ENCODE measurements at places on chromosomes 5 and 9.

GRCh38 chr9:126548312-126548711 is 65.4 kb upstream of the LMX1B start:
- no peak overlapping the region for H3K4me3 ChIP-seq
- DNase-seq = peak; percentile 64
- H3K27ac ChIP-seq = no peak overlapping the region
- no peaks in the 10 kb centered on the region for H3K27me3 ChIP-seq

GRCh38 chr5:5295351-5295750 is 127.1 kb upstream of the ICE1 start:
- H3K36me3 ChIP-seq = no peaks in the 10 kb centered on the region
- DNase-seq = no peak
- no peaks in the 10 kb centered on the region for H3K27me3 ChIP-seq
- H3K4me1 ChIP-seq = peaks cover 17% of the 10 kb centered on the region
- H3K27ac ChIP-seq = no peak overlapping the region

- H3K36me3 ChIP-seq = no peaks in the 10 kb centered on the region
- peak overlapping the region; percentile 50 for H3K27ac ChIP-seq
- H3K4me1 ChIP-seq = peaks cover 10% of the 10 kb centered on the region
- DNase-seq = peak; percentile 73
- H3K27me3 ChIP-seq = no peaks in the 10 kb centered on the region
- no peak overlapping the region for H3K4me3 ChIP-seq
Measured at GRCh38 chr5:40446910-40447309, 232.8 kb upstream of the PTGER4 start.

DNA sequence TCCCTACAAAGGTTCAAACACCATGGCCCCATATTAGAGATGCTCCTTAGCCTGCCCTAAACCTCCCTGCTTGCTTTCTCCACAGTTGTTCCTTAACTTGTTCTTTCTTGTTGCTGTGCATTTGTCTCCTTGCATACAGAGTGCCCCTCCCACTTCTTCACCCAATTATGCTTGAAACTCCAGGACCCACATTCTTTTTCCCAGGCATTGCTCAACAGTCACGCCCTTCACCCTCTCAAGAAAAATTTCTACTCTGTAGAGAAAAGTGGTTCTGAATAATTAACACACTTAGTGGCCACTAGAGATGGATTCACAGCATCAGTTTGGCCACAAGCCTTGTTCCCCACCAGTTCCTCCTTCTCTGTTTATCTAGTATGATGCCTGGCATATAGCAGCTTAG is 57.7 kb downstream of the NREP start:
- no peaks in the 10 kb centered on the region for H3K4me1 ChIP-seq
- H3K27me3 ChIP-seq = peaks cover 2% of the 10 kb centered on the region
- DNase-seq = no peak

DNA sequence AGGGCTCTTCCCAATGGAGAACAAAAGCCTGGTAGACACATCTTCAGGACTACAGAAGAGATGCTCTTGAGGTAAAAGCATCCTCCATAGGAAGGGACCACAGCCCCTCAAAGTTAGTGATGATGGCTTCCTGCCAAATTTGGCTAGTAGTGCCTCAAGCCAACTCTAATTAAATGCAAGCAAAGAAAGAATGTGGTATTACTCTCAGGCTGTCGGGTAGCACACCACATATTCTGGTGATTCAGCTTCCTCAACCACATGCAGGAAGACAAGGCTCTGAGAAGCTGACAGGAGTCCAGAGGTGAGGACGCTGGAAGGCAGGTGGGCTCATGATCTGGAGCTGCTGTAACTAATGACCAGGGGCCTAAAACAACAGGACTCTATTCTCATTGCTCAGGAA is 37.2 kb upstream of the S1PR3 start:
- H3K4me3 ChIP-seq = no peak overlapping the region
- H3K4me1 ChIP-seq = peaks cover 6% of the 10 kb centered on the region
- no peaks in the 10 kb centered on the region for H3K36me3 ChIP-seq

DNA sequence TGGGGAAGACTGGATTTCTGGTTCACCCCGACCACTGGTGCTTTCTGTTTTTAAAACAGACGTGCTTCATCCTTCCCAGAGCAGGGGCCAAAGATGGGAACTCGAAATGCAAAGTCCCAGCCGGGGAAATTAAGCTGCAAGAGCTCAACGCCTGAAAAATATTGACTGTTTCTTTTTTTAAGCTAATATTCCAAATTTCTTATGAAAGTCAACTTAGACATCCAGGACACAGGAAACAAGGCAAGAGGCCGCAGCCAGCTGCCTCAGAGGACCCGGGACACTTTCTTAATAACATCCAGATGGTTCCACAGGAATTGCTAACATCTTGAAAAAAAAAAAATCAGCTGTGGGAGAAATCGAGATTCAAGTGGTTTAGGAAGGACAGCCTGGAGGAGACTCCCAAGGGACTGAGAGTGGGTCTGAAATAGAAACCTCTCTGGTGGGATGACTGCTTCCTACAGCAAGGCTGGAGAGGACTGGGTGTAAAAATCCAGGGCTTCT is 144.9 kb downstream of the FGF1 start:
- no peak overlapping the region for H3K27ac ChIP-seq
- H3K36me3 ChIP-seq = no peaks in the 10 kb centered on the region
- no peak for DNase-seq
- peaks cover 7% of the 10 kb centered on the region for H3K4me1 ChIP-seq

DNA sequence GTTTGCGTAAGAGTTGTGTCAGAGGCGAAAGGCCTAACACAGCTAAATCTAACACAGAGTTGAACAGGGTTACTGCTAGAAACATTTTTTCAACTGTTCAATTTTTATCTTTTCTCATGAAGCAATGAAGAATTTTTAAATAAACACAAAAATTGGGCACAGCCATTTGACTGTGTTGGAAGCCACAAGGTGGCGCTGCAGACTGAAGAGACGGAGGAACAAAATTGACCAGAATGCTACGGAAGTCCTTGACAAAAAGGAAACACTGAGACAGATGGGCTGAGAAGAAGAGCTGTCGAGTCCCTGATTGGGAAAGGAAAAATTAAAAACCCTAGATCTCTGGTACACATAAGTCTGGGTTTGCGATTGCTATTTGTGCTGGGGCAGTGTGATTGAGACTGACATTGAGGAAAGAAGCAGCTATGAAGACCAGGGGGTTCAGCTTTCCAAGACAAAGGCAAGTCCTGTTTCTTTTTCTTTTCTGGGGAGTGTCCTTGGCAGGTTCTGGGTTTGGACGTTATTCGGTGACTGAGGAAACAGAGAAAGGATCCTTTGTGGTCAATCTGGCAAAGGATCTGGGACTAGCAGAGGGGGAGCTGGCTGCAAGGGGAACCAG is at the start of gene PCDHB9:
Gene PCDHB9, plus strand, starts transcription at position 265 of the 616 bp plus-strand sequence. Its CDS starts 158 bp downstream, at position 423.
- H3K36me3 ChIP-seq = no peaks in the 10 kb centered on the region
- H3K27ac ChIP-seq = no peak within 1 kb of the TSS
- H3K27me3 ChIP-seq = peaks cover 9% of the 10 kb centered on the region
- H3K4me1 ChIP-seq = no peaks in the 10 kb centered on the region
- H3K4me3 ChIP-seq = no peak within 1 kb of the TSS

DNA sequence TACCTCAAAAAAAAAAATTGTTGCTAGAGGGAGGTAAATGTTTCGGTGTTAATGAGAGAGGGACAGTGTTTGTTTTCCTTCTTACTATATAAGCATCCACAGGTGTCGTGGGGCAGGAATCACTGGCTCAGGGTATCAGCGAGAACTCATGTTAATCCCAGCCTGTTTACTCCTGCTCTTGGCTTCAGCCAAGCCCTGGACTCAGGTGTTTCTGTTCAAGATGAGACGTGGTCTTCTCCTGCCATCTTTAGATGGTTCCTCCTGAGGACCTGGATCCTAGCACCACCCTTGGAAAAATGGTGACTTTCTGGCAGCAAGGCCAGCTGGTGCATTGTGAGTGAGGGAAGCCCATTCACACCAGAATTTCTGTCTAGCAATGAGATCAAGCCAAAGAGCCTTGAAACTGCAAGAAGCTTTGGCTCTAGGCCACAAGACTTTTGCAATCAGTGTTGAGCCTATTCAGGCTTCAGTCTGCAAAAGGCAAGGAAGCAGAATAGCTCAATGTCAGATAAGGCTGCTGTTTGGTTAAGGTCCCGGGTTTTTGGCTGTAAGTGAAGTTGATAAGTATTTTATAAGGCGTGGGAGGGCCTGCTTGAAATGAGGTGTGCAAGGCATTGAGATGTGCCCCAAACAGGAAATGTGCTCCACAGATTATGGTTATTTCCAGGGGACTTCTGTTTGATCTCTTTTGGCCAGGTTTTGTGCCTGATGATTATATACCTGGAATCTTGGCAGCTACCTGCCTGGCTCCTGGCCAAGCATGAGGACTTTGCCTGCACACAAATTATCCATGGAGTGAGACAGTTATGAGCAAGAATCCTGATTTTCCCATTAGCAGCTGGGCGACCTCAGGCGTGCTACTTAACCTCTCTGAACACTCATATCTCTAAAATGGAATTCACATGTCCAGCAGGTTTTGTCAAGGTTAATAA is 99.8 kb downstream of the TENT4A start:
- H3K27me3 ChIP-seq = no peaks in the 10 kb centered on the region
- H3K36me3 ChIP-seq = no peaks in the 10 kb centered on the region
- peak; percentile 13 for DNase-seq
- H3K4me3 ChIP-seq = no peak overlapping the region

DNA sequence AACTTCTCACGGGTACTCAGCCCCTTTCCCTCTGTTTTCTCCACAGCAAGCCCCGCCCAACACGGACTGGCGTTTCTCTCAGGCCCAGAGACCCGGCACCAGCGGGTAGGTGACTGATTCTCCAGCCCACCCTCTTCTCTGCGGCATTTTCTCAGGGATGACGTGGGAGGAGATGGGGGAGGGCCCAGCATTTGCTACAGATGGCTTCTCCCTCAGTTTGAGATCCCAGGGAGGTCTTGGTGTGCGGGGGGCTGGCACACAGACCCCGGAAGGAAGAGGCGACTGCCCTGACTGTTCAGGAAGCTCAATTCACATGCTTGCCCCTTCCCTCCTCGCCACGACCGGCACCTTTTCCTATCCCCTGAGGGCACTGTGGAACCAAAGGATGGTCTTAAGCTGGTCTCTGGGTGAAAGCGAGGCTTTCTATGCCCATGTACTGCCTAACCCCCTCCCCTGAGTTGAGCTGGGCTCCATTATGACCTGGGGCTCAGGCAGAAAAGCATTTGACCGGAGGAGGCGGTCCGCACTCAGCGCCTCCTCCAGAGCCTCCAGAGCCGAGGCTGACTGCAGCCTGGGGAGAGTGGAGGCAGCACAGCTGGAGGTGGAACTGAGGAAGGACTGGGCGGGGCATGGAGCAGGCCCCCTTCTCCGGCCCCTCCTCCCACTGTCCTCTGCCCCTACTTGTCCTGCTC is 6.0 kb downstream of the PCDHGC5 start:
- H3K36me3 ChIP-seq = peaks cover 3% of the 10 kb centered on the region
- H3K27ac ChIP-seq = peak overlapping the region; percentile 36
- H3K4me3 ChIP-seq = no peak overlapping the region
- H3K4me1 ChIP-seq = peaks cover 3% of the 10 kb centered on the region
- peaks cover 60% of the 10 kb centered on the region for H3K27me3 ChIP-seq

DNA sequence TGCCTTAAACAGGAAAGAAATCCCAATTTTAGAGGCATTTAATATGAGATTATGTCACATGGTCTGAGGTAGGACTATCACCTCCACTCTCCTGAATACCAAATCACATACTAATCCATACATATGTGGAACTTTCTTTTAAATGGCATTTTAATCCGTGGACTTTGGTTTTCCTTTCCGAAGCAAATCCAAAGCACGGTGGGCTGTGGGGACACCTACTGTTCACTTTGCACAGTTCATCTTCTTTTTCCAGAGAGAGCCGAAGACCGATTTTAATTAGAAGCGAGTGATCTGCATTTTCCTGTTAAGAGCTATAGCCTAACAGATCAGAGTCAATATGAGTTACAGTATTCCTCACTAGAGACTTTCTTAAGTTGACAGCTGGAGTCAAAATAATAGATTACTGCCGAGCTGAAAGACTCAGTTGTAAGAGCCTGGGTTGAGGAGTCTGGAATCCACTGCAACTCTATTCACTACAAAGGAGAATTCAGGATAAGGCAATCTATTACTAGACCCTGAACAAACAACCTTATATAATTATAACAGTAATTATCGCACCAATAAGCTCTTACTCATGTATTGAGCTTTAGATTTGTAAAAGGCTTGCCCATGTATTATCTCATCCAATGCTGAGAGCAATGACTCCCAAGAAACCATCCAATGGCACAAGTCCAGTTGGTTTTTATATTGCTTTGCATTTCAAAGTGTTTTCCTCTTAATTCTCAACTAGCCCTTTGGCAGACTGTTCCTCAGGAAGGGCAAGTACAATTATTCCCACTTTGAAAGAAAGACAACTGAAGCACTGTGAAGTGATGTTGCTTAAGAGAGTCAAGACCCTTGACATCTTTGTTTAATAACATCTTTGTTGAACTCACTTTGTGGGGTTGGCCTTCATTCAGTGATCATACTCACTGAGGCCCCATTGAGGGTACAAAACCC is 144.7 kb downstream of the TRPM6 start:
- no peak overlapping the region for H3K4me3 ChIP-seq
- H3K36me3 ChIP-seq = peaks cover 18% of the 10 kb centered on the region
- H3K27me3 ChIP-seq = no peaks in the 10 kb centered on the region
- DNase-seq = no peak

DNA sequence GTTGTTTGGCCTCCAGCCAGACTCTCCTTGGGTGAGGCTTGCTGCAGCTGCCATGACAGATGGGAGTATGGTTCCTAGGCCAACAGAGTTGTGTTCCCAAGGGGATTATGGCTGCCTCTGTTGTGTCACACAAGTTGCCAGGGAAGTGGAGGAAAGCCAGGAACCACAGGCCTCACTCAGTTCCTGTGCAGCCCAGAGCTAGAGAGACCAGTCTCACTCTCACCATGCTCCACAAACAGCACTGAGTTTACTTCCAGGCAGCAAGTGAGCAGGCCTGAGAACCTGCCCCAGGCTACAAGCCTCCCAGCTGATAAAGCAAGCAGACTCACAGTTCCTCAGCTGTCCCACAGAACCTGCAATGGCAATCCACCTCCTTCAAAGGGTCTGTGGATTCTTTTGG is 273.6 kb upstream of the TAS2R1 start:
- no peaks in the 10 kb centered on the region for H3K27me3 ChIP-seq
- H3K27ac ChIP-seq = no peak overlapping the region
- H3K36me3 ChIP-seq = no peaks in the 10 kb centered on the region
- DNase-seq = no peak
- no peaks in the 10 kb centered on the region for H3K4me1 ChIP-seq
- H3K4me3 ChIP-seq = no peak overlapping the region

GRCh38 chr9:123064716-123065115 is 31.2 kb downstream of the GPR21 start:
- H3K27ac ChIP-seq = no peak overlapping the region
- H3K4me3 ChIP-seq = no peak overlapping the region
- no peaks in the 10 kb centered on the region for H3K4me1 ChIP-seq
- H3K27me3 ChIP-seq = no peaks in the 10 kb centered on the region
- H3K36me3 ChIP-seq = peaks cover 27% of the 10 kb centered on the region
- DNase-seq = no peak

DNA sequence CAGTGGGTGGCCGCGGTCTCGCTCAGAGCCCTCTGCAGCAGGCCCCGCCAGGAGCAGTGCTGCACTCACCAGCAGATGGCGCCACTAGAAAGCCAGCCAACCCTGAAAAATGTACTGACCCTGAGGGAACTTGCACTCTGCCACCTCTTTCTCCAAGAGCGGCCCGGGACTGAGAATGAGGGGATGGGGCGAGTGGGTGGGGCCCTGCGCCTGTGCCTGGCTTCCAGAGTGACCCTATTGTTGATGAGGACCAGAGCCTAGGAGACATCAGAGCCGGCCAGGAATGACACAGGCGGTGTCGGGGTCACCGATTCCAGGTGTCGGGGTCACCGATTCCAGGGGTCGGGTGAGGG is 2.9 kb upstream of the IL17B start:
- H3K4me3 ChIP-seq = no peak overlapping the region
- no peaks in the 10 kb centered on the region for H3K36me3 ChIP-seq
- H3K27me3 ChIP-seq = no peaks in the 10 kb centered on the region
- DNase-seq = peak; percentile 61

All from large intestine (tissue), 12 donors.